Stimulated activated naive B cell treated with anti-CD40 and anti-IgM and Interleukin-4, amounts not matched to agents 10 μg/mL and 1 μg/mL and 100 μg/mL, for 72 hours (primary cell): ENCODE measurements at places on chromosomes 5 and 9.

DNA sequence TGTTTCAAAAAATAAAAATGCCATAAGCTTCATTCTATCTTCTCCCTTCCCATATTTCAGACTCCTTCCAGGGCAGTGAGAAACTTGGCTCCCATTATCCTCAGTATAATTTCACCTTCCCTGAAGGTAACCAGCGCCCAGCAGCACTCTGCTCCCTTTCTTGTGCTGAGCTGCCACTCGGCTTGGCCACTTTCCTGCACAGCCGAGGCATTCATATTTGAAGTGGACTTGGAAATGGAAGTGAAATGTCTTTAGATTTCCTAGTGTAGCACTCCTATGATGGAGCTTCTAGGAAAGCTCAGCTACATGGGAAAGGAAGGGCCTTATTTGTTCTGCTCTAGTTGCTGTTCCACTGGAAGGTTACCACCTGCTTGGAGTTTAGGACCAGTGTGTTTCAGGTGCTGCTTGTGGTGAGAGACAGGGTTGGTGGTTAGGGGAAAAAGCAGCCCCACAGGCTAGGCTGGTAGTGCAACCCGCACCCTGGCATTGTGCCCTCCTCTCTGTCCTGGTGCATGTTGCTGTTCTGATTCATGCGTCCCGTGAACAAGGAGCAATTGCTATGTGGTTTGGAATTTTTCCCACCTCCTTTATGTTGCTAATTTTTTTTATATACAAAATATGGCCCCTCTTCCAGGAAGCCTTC is 53.8 kb downstream of the RAD23B start:
- DNase-seq, result no peak

- DNase-seq, result no peak
Observed at GRCh38 chr9:121463026-121463807, 36.4 kb downstream of the GGTA1 start.

DNA sequence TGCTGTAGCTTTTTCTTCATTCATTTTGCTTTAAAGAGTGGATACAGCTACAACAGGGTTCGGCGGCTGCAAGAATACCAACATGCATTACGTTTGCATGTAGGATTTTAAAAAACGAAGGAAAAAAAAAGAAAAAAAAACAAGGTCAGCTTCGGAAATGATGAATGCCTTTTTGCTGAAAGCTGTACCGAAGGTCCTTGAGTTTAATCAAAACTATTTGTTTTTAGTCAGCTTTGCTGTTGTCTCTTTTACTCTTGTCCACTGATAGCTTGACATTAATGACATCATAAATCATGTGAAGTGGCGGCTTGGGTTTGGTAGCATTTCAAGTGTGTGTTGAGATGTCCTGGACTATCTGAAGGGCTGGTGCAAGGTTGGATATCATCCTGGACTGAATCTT is 779.1 kb downstream of the NR2F1-AS1 start:
- DNase-seq, result no peak

DNA sequence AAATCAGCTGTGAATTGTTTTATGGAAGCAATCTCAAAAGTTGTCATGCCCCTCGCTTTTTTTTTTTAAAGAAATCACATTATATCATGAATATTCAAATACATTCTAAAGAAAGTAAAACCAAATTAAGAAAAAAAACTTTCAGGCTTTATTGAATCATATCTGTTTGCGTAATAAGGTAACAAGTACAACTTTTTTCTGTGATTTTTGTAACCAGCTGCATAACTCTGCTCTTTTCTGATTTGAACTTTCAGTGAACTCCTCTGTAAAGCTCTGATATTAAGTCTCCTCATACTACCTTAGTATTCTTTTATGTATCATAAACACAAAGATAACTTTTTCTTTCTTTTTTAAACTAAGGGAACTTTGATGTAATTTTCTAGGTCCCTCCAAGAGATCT is 65.3 kb downstream of the CWC27 start:
- DNase-seq, result no peak

DNA sequence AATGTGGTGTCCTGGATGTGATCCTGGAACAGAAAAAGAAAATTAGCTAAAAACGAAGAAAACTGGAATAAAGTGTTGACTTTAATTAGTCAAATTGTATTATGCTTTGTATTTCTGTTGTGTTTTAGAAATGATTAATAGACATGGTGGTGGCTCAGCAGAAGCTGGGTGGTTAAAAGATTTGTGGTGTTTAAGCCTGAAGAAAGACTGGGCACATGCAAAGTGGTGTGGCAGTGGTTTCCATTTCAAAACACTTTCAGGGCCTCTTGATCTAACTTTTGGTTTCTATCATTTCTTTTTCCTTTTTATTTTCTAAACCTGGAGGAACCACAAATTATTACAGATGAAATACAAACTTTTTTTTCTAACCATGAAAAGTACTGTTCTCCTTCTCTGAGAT is 44.1 kb downstream of the ADGRV1 start:
- no peak for DNase-seq

- no peak for DNase-seq
Observed at GRCh38 chr5:174108745-174109144, 63.2 kb downstream of the NSG2 start.

- DNase-seq, result no peak
Observed at GRCh38 chr5:54357408-54358058, 47.2 kb upstream of the ARL15 start.

DNA sequence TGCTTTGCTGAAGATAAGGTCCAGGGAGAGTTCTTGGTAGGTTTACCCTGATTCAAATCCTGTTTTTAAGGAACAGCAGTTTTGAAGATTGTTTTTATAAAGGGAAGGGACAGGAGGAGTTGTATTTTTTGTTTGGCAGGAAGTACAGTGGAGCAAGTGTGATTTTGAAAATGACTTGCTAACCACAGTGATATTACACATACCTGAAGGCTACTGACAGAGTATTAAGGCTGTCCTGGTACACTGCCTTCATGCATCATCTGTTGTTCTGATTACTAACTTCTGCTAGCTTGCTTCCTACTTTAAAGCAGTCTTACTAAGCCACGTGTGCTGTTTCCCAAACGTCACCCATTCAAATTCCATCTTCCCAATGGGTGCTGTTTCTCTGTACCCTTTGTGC is 559.5 kb upstream of the SGCD start:
- no peak for DNase-seq

DNA sequence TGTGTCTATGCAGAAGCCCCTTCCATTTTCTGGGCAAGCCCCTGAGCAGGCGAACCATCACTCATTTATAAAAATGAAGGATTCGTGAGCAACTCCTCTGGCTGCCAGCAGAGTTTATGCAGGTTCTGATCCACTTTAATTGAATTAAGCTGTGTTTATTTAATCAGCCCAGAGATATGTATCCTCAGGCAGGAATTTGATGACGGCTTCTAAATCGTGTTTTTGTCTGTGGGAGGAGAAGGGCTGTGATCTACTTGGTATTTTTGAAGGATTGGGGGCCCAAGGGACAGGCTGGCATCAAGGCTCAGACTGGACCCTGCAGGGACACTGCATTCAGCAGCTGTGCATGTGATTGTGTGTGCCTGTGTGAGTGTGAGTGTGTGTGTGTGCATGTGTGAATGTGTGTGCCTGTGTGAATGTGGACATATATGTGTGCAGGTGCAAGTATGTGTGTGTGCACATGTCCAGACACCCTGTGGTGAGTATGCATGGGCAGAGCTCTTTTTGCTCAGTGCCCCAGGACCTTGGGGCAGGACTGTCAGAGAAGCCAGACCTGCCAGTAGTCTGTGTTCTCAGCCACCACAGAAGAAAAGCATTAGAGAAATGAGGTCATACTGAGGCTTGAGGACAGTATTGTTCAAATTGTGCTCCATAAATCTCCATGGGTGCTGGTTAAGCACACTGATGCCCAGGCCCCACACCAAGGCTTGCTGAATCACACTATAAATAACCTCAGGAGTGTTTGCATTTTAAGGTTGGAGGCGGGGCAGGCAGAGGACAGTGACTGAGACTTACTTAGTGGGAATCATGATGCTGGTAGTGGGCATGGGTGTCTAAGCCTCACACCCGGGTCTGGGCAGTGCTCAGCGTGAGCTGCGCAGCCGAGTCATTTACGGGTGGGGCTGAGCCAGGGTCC is 164.0 kb downstream of the CARTPT start:
- DNase-seq, result no peak

DNA sequence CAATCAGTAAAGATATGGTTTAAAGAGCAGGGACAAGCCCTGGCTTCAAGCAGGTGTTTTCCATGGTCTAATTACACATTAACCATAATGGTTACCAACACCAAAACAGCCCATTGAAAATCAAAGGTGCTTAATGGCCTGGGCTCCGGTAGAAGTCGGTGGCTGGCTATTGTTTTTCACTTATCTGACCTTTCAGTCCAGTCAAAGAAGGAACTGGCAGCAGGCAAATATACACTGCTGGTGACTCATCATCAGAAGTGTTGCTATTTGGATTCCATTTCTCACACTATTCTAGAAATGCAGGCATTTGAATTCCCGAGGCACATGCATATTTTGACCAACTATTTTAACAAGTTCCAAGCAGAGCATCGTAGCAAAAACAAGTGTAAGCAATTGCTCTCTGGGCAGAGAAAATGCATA is 26.3 kb upstream of the GABRP start:
- no peak for DNase-seq

- DNase-seq, result no peak
Observed at GRCh38 chr5:58548068-58548467, 34.8 kb upstream of the RAB3C start.

DNA sequence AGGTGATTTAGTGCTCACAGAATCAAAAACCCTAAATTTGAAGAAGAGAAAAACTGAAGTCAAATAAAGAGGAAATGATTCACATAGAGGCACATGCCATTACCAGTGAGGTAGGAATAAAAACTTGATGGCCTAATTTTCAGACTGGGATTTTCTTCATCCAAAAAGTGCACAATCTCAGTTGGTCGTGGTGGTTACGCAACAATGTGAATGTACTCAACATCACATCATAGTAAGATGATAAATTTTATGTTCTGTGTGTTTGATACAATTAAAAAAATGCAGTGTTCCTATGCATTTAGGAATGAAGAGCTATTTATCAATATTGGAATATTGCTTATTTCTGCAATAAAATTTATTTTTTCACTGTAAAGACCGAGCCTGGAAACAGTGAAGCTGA is 60.7 kb downstream of the SV2C start:
- DNase-seq, result no peak

DNA sequence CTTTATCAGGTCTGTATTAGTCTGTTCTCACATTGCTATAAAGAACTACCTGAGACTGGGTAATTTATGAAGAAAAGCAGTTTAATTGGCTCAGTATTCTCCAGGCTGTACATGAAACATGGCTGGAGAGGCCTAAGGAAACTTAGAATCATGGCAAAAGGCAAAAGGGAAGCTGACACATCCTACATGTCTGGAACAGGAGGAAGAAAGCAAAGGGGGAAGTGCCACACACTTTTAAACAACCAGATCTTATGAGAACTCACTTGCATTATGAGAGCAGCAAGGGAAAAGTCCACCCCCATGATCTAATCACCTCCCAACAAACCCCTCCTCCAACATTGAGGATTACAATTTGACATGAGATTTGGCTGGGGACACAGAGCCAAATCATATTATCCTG is 132.1 kb downstream of the PCSK1 start:
- no peak for DNase-seq

DNA sequence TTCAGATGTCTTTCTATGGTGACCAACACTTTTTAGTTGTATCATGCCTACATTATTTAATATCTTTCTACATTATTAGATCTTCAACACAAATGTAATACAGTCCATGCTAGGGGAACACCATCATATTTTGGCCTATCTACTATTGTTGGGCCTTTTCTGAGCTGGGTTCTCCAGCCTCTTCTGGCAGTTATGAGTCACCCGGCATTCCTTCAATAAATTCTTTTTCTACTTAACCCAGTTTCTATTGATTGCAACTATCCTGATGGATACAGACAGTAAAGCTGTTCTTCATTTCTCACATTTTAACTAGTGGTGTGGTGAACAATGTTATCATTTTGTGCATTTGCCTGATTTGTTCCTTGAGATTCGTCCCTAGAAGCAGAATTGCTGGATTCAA is 529.3 kb downstream of the BNC2 start:
- DNase-seq, result no peak

- DNase-seq, result no peak
Observed at GRCh38 chr9:135346438-135347050, 133.0 kb upstream of the PPP1R26 start.

DNA sequence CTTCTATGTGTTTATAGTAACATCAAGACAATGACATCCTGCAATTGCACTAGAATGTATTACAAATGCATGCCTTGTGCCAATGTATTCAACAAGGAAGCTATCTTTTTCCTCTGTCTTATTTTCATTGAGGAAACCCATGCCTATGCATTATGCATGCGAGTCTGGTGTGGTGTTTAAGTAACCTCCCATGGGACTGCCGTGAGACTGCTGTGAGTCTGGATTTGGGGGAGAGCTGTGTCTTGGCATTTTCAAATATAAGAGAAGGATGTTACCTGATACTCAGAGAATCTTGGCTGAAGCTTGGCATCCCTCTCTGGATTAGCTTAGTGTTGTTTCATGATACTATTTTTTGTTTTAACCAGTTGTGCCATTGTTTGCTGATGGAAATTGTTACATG is 98.3 kb downstream of the F2RL2 start:
- no peak for DNase-seq

GRCh38 chr5:60802986-60803385 is 41.1 kb downstream of the ELOVL7 start:
- no peak for DNase-seq

GRCh38 chr5:27969157-27969556 is 930.8 kb upstream of the CDH9 start:
- no peak for DNase-seq

DNA sequence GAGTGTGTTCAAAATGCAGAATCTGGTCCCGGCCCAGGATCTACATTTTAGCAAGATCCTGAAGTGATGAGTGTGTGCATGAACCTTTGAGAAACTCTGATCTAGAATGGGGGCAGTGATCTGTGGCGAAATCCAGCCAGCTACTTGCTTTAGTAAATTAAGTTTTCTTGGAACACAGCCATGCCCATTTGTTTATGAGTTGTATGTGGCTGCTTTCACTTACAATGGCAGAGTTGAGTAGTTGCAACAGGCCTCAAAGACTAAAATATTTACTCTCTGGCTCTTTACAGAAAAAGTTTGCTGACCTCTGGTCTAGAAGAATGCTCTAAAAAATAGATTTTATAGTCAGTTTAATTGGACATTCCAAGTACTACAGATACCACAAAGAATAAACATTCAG is 588.3 kb downstream of the BNC2 start:
- no peak for DNase-seq

- no peak for DNase-seq
Observed at GRCh38 chr5:179437341-179438001, 92.2 kb upstream of the ADAMTS2 start.

DNA sequence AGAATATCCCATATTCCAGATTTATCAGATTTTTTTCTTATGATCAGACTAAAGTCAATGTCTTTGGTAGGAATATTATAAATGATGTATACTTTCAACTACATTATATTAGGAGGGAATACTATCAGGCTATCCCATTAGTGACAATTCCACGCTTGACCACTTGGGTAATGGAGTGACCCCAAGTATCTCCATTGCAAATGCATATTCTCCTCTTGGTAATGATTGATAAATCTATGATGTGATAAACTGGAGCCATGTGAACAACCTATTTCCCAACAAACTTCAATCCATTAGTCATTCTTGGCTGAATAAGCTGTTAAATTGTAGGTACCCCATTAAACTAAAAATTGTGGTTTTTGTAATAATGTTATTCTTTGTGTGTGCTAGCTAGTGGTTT is 12.2 kb upstream of the MPDZ start:
- DNase-seq, result no peak

GRCh38 chr5:149434162-149435014 is 55.3 kb upstream of the IL17B start:
- DNase-seq, result no peak

- DNase-seq, result no peak
Observed at GRCh38 chr5:27465140-27465539, 426.8 kb upstream of the CDH9 start.
